Activated CD8-positive, alpha-beta T cell treated with anti-CD3 and anti-CD28 coated beads for 36 hours (primary cell): ENCODE measurements at places on chromosomes 1 and 21. TPM values are rescaled to one million over a fixed set of nuclear protein-coding genes. Genes with fewer than 3 reads are reported as not detected.

DNA sequence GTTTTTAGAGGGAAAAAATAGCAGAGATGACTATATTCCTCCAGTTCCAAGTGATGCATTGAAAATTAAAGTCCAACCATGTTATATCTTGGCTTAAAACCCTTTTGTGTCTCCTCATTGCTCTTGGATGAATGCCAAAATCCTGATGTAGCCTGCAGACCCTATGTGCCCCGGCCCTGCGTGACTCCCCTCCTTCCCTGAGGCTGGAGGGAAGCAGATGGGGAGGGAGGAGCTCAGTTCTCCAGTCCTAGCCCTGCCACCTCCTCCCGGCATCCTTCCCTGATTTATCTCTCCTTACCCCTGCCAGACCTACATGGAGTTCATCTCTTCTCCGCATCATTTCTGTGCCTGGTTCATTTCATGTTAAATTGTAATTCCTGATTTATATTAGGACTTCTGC is 397.4 kb downstream of the PTPRU start:
- DNase-seq: no peak
- no peak overlapping the region for H3K27ac ChIP-seq
- H3K4me3 ChIP-seq: no peak overlapping the region
- peaks cover 2% of the 10 kb centered on the region for H3K27me3 ChIP-seq
- H3K36me3 ChIP-seq: no peaks in the 10 kb centered on the region

DOP1B gene
- 14.3 TPM for total RNA-seq

- H3K36me3 ChIP-seq: no peaks in the 10 kb centered on the region
- H3K4me3 ChIP-seq: no peak overlapping the region
- peak overlapping the region; percentile 96 for H3K27ac ChIP-seq
- no peaks in the 10 kb centered on the region for H3K27me3 ChIP-seq
- H3K4me1 ChIP-seq: peaks cover 60% of the 10 kb centered on the region
Observed at GRCh38 chr1:154758346-154758745, 111.7 kb downstream of the KCNN3 start.

GRCh38 chr1:152520561-152521090 is 6.3 kb downstream of the CRCT1 start:
- peaks cover 20% of the 10 kb centered on the region for H3K27me3 ChIP-seq
- no peak overlapping the region for H3K4me3 ChIP-seq
- H3K4me1 ChIP-seq: no peaks in the 10 kb centered on the region
- DNase-seq: no peak
- no peak overlapping the region for H3K27ac ChIP-seq

DNA sequence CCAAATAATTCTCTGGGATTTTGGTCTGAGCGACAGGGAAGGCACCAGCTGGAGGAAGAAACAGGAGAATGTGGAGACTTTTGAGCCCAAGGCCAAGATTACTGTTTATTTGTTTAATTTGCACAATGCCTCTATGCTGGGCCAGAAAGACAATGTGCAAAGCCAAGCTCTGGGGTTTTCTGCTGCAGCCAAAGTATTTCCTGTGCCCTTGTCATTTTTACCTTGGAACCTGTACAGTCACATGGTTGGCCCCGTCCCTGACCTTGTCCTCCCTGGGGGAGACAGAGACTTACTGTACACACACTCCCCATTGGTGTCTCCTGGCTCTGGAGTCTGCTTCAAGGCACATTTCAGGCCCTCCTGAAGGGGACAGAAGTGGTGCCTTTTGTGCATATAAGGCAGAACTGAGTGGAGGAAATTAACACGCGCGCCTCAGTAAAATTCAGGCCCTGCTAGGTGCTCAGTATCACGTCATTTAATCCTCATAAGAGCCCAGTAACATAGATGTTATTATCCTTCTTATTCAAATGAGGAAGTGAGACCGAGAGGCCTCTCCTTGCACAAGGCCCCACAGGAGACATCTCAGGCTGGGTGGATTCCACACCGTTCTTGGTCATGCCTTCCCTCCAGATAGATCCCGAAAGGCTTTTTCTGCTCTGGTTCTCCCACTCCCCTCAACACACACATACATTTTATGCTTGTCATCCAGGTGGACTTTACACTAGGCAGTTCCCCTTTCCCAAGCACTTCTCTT is 21.1 kb downstream of the C1orf115 start:
- no peak for DNase-seq
- H3K4me3 ChIP-seq: no peak overlapping the region
- no peak overlapping the region for H3K27ac ChIP-seq
- H3K4me1 ChIP-seq: no peaks in the 10 kb centered on the region

DNA sequence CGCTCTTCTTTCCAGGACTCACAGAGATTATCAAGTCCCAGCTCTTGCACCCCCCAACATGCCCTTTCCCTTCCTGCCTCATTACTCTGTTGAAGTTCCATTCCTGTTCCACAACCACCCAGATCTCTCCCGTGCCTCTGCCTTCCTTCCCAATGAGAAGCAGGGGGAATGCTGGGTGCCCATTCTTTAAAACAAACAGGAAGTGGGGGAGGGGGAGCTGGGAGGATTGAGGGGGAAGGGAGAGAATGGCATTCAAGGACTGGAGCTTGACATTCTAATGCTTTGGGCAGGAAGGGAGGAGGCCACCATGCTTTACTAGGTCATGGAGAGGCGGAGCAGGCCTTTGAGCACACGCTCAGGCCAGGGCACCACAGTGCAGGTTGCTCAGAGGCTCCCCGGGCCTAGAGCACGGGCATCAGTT is 150.3 kb upstream of the IRF2BP2 start:
- peaks cover 45% of the 10 kb centered on the region for H3K4me1 ChIP-seq
- no peaks in the 10 kb centered on the region for H3K36me3 ChIP-seq
- H3K4me3 ChIP-seq: no peak overlapping the region
- H3K27ac ChIP-seq: peak overlapping the region; percentile 13
- H3K27me3 ChIP-seq: no peaks in the 10 kb centered on the region
- no peak for DNase-seq

PTPN7 gene
- 195 TPM for total RNA-seq

DNA sequence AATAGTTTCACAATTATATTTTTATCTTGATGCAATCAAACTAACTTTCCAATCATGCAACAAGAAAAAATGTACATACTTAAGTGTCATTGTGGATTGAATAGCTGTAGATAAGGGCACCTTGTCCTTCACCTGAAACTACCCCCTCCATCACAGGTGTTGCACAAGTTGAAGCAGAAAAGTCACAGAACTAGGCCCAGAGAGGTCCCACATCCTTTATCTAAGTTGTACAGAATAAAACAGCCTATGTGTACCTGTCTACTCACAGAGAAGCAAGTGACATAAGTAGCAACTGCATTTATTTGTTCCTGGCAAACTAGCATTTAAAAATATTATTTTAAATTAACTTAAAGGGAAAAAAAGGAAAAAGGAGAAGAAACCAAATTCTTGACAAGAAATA is 256.8 kb downstream of the FAF1 start:
- peaks cover 4% of the 10 kb centered on the region for H3K4me1 ChIP-seq
- H3K4me3 ChIP-seq: no peak overlapping the region
- H3K27me3 ChIP-seq: no peaks in the 10 kb centered on the region
- no peaks in the 10 kb centered on the region for H3K36me3 ChIP-seq

- peak; percentile 45 for DNase-seq
- H3K27me3 ChIP-seq: no peaks in the 10 kb centered on the region
- H3K27ac ChIP-seq: no peak overlapping the region
- no peak overlapping the region for H3K4me3 ChIP-seq
Observed at GRCh38 chr1:206000641-206001339, 2.4 kb downstream of the RAB7B start.

DNA sequence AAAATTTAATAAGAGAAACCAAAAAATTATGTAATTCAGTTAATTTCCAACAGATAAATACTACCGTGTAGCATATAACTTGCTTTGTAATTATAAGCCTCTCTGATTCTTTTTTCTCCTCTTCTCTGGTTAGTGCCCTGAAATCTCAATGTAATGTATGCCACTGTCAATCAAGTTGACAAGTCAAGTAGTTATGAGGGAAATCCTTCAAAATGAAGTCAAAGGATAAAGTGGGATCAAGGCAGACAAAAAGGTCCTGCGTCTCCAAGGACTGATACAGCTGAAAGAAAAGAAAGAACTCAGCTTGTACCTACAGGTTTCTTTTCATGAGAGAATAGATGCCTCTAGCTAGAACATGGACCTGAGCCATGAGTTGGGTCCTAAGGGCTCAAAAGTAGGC is 19.8 kb downstream of the VPS45 start:
- no peak overlapping the region for H3K4me3 ChIP-seq
- peaks cover 20% of the 10 kb centered on the region for H3K36me3 ChIP-seq
- no peak overlapping the region for H3K27ac ChIP-seq
- H3K27me3 ChIP-seq: no peaks in the 10 kb centered on the region
- H3K4me1 ChIP-seq: peaks cover 12% of the 10 kb centered on the region

GRCh38 chr1:239269706-239270105 is 116.7 kb upstream of the CHRM3 start:
- no peak overlapping the region for H3K4me3 ChIP-seq
- H3K27me3 ChIP-seq: no peaks in the 10 kb centered on the region
- no peaks in the 10 kb centered on the region for H3K36me3 ChIP-seq
- no peak for DNase-seq
- H3K27ac ChIP-seq: no peak overlapping the region

DNA sequence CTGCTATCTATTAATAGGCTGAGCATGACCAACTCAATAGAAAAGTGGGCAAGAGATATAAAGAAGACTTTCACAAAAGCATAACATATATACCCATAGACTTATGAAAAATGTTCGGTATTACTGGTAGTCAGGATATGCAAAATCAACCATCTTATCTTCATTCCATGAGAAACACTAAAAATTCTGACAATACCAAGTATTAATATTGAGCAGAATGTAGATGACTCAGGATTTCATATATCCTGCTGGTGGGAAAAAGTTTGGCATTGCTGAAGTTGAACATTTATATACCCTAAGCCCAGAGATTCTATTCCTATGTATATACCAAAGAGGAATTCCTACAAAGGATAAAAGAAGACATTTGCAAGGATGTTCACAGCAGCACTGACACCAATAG is 138.3 kb downstream of the CLEC20A start:
- no peak overlapping the region for H3K27ac ChIP-seq
- DNase-seq: no peak
- no peaks in the 10 kb centered on the region for H3K36me3 ChIP-seq
- H3K4me3 ChIP-seq: no peak overlapping the region
- H3K27me3 ChIP-seq: no peaks in the 10 kb centered on the region

DNA sequence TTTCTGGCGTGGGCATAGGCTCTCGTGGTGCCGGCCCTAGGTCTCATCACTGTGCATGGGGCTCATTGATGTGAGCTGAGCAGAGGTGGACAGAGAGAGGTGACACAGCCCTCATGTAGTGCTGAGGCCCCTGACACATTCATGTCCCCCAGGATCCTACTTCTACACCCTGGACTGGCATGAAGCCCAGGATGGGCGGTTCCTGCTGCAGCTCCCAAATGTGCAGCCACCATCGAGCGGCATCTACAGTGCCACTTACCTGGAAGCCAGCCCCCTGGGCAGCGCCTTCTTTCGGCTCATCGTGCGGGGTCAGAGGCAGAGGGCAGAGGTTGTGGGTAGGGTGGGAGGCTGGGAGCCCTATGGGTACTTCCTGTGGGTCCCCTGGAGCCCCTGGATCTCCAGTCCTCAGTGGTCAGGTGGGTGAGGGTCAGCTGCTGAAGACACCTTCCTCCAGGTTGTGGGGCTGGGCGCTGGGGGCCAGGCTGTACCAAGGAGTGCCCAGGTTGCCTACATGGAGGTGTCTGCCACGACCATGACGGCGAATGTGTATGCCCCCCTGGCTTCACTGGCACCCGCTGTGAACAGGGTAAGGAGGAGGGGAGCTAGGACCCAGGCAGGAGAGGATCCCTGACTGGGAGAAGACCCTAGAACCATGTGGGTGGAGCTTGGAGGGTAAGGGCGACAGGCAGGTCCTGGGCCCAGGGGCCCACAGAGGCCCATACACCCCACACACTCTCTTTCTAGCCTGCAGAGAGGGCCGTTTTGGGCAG is 6.1 kb downstream of the TIE1 start:
- DNase-seq: no peak
- no peaks in the 10 kb centered on the region for H3K36me3 ChIP-seq
- no peaks in the 10 kb centered on the region for H3K4me1 ChIP-seq

MFSD2A gene
- 19.3 TPM for total RNA-seq
